Stimulated activated effector memory CD8-positive, alpha-beta T cell treated with anti-CD3 and anti-CD28 coated beads, Interleukin-12 subunit alpha, Interleukin-12 subunit beta, amount 100 ng/mL, for 72 hours (primary cell): ENCODE measurements at places on chromosomes 7 and 10.

- no peak for DNase-seq
Measured at GRCh38 chr7:42714356-42714755, 197.5 kb downstream of the C7orf25 start.

GRCh38 chr7:17404006-17404405, 105.6 kb downstream of the AHR start:
- no peak for DNase-seq

DNA sequence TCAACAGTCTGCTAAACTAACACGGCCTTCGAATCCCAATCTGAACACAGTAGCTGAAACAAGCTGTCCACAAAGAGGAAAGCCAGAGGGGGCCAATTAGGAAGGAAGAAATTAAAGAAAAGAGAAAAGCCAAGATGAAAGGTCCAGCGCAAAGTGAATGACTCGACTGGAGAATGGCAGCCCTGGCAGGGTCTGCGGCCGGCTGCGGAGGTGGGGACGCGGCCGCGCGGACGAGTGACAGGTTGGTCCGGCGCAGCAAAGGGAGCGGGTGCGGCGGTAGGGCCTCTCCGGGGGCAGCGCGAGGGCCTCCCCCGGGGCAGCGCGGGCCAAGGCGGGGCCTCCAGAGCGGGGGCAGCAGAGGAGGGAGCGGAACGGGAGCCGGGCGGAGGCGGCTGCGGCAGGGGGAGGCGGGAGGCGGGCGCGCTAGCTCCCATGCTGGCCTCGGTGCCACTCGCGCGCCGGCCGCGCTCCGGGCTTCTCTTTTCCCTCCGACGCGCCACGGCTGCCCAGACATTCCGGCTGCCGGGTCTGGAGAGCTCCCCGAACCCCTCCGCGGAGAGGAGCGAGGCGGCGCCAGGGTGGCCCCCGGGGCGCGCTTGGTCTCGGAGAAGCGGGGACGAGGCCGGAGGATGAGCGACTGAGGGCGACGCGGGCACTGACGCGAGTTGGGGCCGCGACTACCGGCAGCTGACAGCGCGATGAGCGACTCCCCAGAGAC, at the start of gene VWC2:
Gene VWC2, plus strand, starts transcription at position 421 of the 718 bp plus-strand sequence. CDS start 1,798 bp downstream, outside the sequence.
- no peak for DNase-seq

DNA sequence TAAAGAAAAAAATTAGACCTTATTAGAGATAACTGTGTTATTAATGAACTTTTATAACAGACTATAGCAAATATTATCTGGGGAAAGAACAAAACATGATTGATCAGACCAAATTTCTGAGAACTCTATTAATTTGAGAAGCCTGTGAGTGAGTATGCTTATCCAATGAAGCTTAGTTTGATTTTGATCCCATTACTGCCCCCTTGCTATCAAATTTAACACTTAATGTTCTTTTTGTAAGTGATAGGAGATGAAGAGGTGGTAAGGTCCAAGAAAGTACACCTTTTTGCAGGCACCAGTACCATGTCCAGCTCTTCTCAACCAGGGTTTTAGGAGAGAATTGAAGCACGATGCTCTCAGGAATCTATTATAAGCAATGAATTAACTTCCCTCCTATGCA, 49.9 kb downstream of the ZNF365 start:
- no peak for DNase-seq

DNA sequence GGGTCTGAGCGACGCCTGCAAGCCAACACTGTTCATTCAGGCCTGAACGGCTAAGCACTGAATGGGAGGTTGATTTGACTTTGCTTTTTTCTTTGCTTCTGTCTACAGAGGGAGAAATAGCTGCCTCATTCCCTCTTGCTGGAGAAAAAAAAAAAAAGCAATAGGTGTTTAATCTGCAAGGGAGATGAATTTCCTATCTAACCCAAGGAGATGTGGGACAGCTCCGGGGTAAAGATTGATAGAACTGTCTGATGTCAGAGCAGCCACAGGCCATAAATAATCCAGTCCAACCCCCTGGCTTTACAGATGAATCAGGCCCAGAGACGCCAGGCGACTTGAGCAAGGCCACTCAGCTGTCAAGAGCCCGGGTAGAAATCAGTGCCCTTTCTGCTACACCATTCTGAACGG, 168.0 kb downstream of the ARHGAP12 start:
- no peak for DNase-seq

DNA sequence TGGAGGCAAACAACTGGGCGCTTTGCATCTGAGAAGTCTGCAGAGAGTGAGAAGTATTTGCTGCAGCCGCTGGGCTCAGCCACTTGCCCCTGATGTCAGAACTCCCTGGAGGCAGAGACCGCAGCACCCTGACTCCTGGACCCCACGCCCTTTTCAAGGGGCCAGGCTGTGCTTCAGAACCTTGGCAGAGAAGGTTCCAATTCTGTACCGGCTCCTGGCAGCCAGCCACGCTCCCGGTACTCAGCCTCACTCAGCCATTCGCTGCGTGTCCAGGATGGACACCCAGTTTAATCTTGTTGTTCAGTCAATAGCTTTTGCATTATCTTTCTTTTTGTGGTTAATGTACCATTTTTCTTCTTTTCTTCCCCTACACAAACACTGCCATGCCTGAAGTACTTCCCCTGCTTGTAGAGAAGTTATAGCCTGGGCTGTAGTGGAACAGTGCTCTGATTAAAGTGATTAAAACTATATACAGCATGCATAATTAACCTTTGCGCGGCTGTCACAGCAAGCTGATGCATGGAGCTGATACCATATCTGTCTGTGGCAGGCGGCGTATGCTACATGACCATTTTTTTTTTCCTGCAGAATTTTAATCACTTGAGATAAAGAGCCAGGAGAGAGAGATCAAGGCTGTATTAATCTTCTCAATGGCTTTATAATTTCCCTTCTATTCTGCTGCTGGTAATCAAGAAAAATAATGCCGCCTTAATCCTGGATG, 578.5 kb downstream of the SDK1 start:
- no peak for DNase-seq

DNA sequence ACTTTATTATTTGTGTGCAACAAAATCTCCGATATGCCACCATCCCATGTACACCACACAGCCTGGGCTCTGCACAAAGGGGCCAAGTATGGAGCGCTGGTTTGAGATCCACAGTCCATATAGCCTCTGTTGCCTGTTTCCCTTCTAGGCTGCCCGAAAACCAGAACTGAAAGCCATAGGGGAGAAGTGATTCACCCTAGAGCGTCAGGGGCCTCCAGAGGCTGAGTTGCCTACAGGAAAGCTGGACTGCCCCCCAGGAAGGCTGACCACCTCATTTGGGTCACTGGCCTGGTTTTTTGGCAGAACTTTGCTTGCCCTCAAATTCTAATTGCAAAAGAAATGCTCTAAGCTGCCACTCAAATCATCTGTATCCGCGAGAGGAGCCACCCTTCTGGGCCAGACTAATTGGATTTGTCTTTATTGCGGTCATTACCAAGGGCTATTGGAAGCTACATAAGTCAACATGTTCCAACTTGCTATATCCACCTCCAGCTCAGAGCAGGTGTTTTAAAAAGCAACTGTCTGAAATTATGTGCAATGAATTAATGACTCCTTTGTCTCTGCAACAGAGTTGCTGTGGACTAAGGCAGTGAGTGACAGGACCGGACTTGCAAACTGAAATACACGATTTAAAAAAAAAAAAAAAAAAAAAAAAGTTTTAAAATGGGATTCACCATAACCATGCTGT, 28.3 kb upstream of the FRMD4A start:
- DNase-seq, result no peak

DNA sequence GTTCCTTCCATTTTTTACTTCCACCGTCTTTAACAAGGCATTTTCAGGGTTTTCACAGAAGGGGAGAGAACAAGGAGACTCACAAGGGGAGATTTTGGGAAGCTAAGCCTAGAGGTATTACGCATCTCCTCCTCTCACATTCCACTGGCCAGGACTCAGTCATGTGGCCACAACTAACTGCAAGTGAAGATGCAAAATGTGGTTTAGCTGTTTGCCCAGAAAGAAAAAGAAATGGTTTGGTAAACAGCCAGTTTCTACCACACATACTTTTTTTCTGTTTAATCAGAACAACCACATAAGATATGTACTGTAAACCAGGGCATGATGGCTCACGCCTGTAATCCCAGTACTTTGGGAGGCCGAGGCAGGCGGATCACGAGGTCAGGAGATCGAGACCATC, 21.4 kb upstream of the HELLS start:
- DNase-seq, result no peak

GRCh38 chr10:17256627-17257026, 28.6 kb downstream of the VIM start:
- no peak for DNase-seq

GRCh38 chr7:108007762-108008161, 4.8 kb upstream of the LAMB1 start:
- no peak for DNase-seq

- no peak for DNase-seq
Measured at GRCh38 chr10:35421553-35422178, 85.4 kb downstream of the CCNY start.

- no peak for DNase-seq
Measured at GRCh38 chr10:58956926-58957325, 219.5 kb upstream of the PHYHIPL start.

DNA sequence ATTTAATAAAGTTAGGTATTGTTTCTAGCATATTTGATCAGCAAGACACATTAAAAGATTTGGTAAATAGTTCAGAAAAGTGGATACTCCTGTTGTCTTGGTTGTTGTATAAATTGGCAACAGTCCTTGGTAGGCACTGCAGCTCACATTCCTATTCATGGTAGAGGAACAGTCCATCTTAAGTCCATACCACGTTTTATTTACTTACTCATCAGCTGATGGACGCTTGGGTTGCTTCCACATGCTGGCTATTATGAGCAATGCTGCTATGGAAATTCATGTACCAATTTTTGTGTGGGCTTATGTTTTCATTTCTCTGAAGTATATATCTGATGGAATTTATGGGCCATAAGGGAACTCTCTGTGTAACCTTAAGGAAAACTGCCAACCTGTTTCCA, 43.3 kb downstream of the C10orf120 start:
- DNase-seq, result no peak

- DNase-seq, result no peak
Measured at GRCh38 chr7:138581065-138581464, 120.1 kb downstream of the SVOPL start.

DNA sequence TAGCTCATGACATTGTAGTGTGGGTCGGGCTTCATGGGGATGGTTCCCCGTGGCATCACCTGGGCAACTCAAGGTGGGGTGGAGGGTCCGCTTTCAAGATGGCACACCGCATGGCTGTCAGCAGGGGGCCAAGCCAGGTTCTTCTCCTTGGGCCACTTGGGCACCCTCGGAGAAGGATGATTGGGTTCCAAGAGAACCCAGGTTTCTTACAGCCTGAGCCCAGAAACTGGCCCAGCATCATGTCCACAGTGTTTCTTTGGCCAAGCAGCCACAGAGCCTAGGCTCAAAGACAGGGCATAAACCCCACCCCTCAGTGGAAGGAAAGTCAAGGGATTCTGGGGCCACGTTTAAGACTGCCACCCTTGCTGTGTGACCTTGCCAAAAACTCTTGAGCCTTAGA, 110.6 kb downstream of the PTPN20 start:
- peak; percentile 34 for DNase-seq

DNA sequence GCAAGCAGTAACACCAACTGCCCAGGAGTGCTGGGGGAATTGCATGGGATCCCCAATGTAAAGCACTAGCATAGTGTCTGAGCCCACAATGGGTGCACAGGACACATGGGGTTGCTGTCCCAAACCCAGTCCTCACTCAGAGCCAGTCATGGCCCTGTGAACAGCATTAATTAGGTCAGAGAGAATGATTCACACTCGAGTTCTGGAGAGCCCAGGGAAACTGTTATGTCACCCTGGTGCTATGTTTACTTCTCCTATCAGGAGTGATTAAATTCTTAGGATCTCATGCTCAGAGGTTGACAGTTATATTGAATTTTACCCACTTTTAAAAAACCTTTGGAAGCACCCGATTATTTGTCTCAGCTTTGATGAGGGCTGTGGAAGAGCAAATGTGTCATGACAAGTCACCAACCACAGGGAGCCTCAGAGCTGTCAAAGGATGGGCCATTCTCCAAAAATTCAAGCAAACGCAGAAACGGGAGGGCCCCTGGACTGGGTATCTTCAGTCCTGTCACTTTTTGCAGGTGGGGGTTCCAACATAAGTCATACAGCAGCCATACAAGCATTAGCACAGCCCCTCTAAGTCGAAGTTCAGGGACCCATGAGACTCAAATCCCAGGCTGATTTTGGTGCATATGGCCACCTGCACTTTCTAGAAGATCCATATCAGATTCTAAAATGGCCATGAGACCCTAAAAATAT, 1.3 kb upstream of the RASSF4 start:
- no peak for DNase-seq

DNA sequence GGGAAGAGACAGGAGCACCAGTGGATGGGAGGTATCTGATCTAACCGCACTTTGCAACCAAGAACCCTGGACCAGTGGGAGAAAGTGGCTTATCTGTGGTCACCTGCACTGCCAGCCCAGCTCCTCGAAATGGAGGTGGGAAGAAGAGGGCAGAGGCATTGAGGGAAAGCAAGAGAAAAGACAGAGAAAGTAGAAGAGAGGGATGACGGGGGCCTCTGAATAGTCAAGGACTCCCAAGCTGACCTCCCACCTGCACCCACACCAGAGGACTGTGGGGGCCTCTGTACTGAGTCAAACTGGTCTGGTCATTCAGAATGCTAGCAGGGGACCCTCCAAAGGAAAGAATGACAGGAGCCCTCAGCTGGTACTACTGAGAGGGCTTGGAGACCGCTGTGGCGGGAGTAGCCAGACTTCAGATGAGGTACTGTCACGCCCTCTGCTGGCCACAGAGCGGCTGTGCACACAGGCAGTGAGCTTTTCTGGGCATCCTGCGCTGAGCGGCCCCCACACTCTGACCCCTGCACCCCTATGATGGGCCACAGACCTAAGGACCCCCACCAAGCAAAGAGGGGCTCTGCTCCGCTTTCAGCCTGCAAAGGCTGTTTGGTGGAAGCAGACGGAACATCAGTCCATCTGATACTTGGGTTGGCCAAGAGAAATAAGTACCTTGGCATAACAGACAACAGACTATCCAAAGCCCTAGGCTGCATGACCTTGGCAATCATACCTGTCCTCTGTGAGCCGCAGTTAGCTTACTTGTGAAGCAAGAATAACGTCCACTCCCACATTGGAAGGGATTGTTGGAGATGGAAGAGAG, 112.9 kb downstream of the COL13A1 start:
- DNase-seq, result peak; percentile 78

- no peak for DNase-seq
Measured at GRCh38 chr7:84105586-84105985, 89.0 kb downstream of the SEMA3A start.

GRCh38 chr7:111077001-111077400, 13.9 kb upstream of the LRRN3 start:
- DNase-seq, result no peak

GRCh38 chr7:39095875-39096619, 118.3 kb downstream of the POU6F2 start:
- DNase-seq, result no peak

- no peak for DNase-seq
Measured at GRCh38 chr7:131057015-131057793, 270.5 kb upstream of the MKLN1 start.
